ENCODE measurements at places on chromosomes 13 and 19.

DNA sequence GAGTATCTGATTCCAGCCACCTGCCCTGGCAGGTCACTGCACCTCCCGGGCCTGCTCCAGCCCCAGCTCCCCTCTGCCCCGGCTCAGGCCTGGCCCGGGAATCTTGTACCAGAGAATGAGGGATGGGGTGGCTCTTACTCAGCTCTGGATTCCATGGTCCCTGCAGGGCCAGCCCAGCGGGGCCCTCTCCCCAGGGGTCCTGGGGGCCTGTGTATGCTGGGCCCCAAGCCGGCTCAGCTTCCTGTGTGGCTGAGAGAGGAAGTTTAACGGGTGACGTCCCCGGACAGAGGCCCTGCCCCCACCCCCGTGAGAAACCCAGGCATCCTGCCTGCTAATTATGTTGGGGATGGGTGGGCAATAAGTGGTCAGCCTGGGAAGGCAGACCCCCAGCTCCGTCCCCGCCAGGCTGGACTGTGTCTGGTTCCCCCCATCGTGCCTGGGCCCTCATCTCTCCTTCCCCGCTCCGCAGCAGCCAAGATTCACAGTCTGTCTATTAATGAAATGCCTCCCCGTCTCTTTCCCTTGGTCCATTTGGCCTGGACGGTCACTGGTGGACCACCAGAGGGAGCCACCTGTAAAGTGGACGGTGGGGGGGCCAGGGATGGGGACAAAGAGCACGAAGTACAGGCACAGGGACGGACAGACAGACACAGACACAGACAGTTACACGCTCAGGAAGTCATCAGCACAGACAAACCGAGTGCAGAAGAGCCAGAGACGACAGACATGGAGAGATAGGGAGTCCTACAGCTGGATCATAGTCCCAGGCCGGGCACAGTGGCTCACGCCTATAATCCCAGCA lies at the start of gene DENND1C:
DENND1C (minus strand) TSS at position 247 of the 802 bp plus-strand sequence; CDS start at position 155, 92 bp downstream.
- peak; percentile 67 for DNase-seq
- H3K4me3 ChIP-seq, result peak within 1 kb of the TSS; percentile 91
- peaks cover 29% of the 10 kb centered on the region for H3K4me1 ChIP-seq
- H3K36me3 ChIP-seq, result peaks cover 10% of the 10 kb centered on the region
- H3K27ac ChIP-seq, result peak within 1 kb of the TSS; percentile 89
- no peaks in the 10 kb centered on the region for H3K27me3 ChIP-seq

GRCh38 chr13:106865716-106866440 lies 297.9 kb upstream of the ARGLU1 start:
- H3K27ac ChIP-seq, result no peak overlapping the region
- no peak overlapping the region for H3K4me3 ChIP-seq
- H3K4me1 ChIP-seq, result peaks cover 3% of the 10 kb centered on the region
- H3K36me3 ChIP-seq, result no peaks in the 10 kb centered on the region
- H3K27me3 ChIP-seq, result no peaks in the 10 kb centered on the region

- no peak overlapping the region for H3K27ac ChIP-seq
- H3K27me3 ChIP-seq, result no peaks in the 10 kb centered on the region
- peak overlapping the region; percentile 72 for H3K4me3 ChIP-seq
- no peak for DNase-seq
- H3K4me1 ChIP-seq, result peaks cover 22% of the 10 kb centered on the region
These were observed 1.1 kb downstream of the HDGFL2 start for GRCh38 chr19:4473011-4473762.

DNA sequence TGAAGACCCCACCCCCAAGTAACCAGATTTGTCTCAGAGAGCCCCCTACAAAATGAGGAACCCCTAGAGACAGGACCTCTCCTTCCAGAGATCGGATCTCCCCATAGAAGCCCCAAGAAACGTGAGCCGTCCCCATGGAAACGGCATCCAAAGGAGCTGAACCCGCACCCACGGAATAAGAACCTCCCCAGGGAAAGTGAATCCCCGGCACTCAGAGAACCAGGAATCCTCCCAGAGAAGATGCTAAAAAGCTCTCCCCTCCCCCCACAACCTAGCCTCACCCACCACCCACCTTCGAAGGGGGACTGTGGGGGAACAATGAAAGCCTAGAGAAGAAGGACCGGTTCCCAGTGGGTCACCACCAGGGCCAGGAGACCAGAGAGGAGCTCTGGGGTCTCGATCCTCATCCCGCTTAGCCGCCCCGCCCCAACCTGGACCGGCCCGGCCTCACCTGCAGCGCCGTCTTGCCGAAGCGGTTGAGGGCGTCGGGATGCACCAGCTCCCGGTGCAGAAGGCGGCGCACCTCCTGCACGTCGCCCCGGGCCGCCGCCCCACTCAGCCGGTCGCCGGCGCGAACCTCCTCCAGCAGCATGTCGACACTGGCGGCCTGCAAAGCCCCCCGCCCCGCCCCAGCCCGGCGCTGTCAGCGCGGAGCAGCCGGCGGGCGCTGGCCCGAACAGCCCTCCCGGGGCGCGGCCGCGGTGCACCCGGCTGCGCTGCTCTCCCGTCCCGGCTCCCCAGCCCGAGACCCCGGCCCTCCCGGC lies 535 bp downstream of the CDKN2D start:
- H3K4me1 ChIP-seq, result peaks cover 50% of the 10 kb centered on the region
- peak overlapping the region; percentile 98 for H3K27ac ChIP-seq
- no peaks in the 10 kb centered on the region for H3K27me3 ChIP-seq
- no peak for DNase-seq
- H3K36me3 ChIP-seq, result peaks cover 9% of the 10 kb centered on the region
- H3K4me3 ChIP-seq, result peak overlapping the region; percentile 95

GRCh38 chr19:15517778-15518177 lies 9.5 kb downstream of the CYP4F22 start:
- no peak overlapping the region for H3K4me3 ChIP-seq
- peaks cover 1% of the 10 kb centered on the region for H3K36me3 ChIP-seq
- H3K4me1 ChIP-seq, result no peaks in the 10 kb centered on the region
- H3K27ac ChIP-seq, result no peak overlapping the region
- peaks cover 17% of the 10 kb centered on the region for H3K27me3 ChIP-seq
- no peak for DNase-seq

- no peak for DNase-seq
- no peaks in the 10 kb centered on the region for H3K36me3 ChIP-seq
- no peaks in the 10 kb centered on the region for H3K4me1 ChIP-seq
- H3K4me3 ChIP-seq, result no peak overlapping the region
- H3K27ac ChIP-seq, result no peak overlapping the region
- no peaks in the 10 kb centered on the region for H3K27me3 ChIP-seq
These were observed 165.4 kb downstream of the FLT1 start for GRCh38 chr13:28329395-28330158.

DNA sequence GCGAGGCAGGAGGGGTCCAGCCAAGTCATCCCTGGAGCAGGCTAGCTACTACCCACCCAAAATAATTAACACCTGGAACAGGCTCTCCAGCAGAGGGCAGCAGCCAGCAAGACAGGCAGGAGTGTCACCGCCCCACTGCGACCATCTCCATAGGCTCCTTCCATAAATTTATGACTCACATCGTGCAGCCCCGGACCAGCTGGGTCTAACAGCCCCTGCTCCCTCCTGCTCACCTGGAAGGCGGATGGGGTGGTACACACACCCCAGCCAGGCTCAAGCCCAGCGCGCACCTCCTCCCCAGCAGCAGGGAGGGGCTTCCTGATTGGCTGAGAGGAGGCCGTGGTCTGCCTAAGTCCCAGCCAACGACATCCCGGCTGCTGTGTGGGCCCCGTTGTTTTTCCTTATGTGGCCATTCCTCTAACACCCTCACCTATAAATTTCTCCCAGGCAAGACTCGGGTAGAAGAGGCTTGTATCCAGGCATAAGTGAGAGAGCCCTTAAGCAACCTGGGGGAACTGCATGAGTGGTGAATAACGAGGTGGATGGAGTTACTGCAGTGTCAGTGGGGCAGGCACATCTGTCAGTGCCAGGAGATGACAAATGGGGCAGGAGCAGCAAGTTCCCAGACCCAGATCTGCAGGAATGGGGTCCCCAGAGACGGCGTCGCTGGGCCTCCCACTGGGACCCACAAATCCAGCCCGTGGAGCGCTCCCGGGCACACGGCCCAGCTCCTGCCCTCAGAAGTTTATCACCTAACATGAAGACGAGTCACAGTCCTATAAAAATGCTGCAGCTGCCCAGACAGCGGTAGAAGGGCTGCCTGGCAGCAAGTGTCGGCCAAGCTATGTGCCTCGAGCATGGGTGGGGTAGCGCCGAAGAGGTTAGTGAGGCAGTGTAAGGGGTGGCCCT lies 43.1 kb downstream of the CEBPG start:
- H3K27ac ChIP-seq, result no peak overlapping the region
- no peaks in the 10 kb centered on the region for H3K36me3 ChIP-seq
- no peaks in the 10 kb centered on the region for H3K27me3 ChIP-seq
- H3K4me3 ChIP-seq, result peak overlapping the region; percentile 58

DNA sequence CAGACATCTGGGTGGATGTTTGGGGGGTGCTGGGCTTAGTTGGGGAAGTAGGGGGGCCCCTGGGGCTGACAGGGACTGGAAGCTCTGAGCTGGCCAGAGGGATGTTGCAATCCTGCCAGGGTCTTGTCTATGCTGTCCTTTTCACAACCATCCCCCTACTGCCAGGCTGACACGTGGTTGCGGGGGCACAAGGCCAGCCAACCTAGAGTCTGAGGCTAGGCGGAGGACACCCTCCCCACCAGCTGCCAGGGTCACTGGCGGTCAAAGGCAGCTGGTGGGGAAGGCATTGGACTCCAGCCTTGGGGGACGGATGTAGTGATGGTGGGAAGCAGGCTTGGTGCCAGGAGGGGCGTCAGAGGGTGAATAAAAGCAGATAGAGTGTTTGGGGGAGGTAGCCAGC lies 1.6 kb upstream of the APOC1 start:
- no peak overlapping the region for H3K4me3 ChIP-seq
- H3K4me1 ChIP-seq, result peaks cover 11% of the 10 kb centered on the region
- no peak overlapping the region for H3K27ac ChIP-seq
- H3K36me3 ChIP-seq, result peaks cover 1% of the 10 kb centered on the region
- peaks cover 28% of the 10 kb centered on the region for H3K27me3 ChIP-seq

DNA sequence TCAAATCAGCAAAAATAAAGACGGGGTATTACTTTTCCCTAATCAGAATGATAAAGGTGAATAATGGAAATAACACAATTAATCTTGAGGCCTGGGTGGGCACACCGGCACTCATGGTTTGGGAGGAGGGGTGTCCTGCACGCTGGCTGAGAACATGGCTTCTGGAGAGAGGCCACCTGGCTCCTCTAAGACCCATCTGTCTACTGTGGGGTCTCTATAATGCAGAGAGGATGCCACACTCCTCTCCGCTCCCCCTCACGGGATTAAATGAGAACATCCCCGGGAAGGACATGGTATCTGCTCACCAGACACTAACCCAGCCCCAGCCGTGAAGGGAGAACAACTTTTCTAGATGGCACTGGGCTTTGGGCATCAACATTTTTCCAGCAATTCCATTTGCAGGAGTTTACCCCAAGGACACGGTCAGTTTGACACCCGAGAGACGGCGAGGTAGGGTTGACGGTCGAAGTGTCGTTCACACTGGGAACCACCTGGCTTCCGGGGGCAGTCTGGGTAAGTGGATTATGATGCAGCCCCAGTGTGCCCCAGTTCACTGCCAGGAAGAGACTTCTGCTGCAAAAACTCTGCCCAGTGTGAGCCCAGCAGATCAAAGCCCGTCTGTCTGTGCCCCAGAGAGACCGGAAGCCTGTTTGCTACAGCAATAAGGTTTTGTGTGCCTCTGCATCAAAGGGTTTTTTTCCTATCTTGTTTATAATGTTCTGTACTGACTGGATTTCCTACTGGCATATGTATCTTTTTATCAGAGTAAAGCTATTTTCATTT lies 56.6 kb downstream of the CEBPG start:
- H3K27ac ChIP-seq, result no peak overlapping the region
- H3K4me1 ChIP-seq, result no peaks in the 10 kb centered on the region
- peaks cover 2% of the 10 kb centered on the region for H3K27me3 ChIP-seq
- no peak overlapping the region for H3K4me3 ChIP-seq
- H3K36me3 ChIP-seq, result no peaks in the 10 kb centered on the region

GRCh38 chr19:16355293-16356043 lies 30.8 kb downstream of the KLF2 start:
- no peak for DNase-seq
- no peaks in the 10 kb centered on the region for H3K27me3 ChIP-seq
- peak overlapping the region; percentile 66 for H3K4me3 ChIP-seq
- H3K27ac ChIP-seq, result no peak overlapping the region
- peaks cover 11% of the 10 kb centered on the region for H3K36me3 ChIP-seq

GRCh38 chr13:101152184-101152583 lies 264.1 kb downstream of the NALCN start:
- H3K27me3 ChIP-seq, result peaks cover 24% of the 10 kb centered on the region
- no peaks in the 10 kb centered on the region for H3K36me3 ChIP-seq
- H3K4me3 ChIP-seq, result no peak overlapping the region

GRCh38 chr19:14147797-14148605 lies 11.6 kb upstream of the ASF1B start:
- H3K27me3 ChIP-seq, result no peaks in the 10 kb centered on the region
- peak overlapping the region; percentile 61 for H3K27ac ChIP-seq
- no peaks in the 10 kb centered on the region for H3K36me3 ChIP-seq
- peaks cover 22% of the 10 kb centered on the region for H3K4me1 ChIP-seq

DNA sequence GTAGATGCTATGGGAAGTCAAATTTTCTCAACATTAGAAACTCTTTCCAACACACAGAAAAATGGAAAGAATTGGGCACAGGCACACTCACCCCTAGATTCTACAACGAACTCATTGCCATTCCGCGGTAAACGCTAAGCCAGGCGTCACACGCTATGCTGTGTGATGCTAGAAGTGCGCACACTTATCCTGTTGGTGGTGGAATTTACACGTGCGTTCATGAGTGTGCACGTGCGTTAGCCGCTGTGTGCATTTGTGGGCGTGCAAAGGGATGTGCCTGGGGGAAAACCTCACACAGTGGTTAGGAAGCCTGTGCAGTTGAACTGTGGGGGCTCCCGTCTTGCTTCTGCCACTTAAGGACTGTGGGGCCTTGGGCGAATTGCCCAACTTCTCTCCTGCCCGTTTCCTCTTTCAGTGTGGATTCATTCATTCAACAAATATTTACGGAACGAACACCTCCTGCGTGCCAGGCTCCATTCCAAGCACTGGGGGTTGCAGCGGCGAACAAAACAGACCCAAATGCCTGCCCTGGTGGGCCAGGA lies 7.7 kb downstream of the NFILZ start:
- H3K36me3 ChIP-seq, result no peaks in the 10 kb centered on the region
- no peak overlapping the region for H3K27ac ChIP-seq
- no peak overlapping the region for H3K4me3 ChIP-seq

DNA sequence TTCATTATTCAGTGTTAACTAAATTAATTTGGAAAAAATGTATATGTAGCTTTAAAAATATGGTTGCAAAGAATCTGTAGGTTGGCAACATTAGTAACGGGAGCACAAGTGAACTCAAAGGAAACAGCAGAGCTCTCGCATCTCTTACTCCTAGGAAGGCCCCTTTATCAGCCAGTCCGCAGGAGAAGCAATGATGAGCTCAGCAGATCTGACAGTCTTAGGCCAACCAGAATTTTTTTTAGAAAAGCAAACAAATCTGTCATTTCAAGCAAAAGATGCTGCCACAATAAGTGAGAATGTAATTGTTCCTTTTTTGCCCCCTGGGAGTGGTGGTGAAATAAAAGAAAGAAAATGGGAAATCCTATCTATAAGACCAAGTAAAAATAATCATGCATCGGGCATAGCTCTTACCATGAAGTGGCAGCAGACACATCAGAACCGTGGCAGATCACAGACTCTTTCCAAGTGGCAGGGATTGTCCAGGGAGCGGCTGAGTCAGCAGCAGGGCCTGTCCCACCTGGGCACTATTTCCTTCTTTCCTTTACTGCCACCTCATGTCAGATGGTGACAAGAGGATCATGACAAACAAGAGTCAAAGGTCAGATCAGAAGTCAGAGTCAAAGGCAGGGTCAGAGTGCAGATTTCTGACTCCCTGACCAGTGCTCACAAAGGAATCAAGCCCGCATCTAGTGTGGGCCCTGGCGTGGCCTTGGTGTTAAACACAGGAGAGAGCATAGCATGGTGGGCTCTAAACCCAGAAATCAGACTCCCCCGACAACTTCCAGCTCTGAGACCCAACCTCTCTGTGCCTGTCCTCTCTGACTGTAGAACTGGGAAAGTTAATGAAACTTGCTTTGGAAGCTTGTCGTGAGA lies 84.0 kb upstream of the MTIF3 start:
- DNase-seq, result no peak
- H3K27ac ChIP-seq, result no peak overlapping the region
- H3K27me3 ChIP-seq, result no peaks in the 10 kb centered on the region
- no peak overlapping the region for H3K4me3 ChIP-seq
